ENCODE measurements at places on chromosomes 4 and X.

DNA sequence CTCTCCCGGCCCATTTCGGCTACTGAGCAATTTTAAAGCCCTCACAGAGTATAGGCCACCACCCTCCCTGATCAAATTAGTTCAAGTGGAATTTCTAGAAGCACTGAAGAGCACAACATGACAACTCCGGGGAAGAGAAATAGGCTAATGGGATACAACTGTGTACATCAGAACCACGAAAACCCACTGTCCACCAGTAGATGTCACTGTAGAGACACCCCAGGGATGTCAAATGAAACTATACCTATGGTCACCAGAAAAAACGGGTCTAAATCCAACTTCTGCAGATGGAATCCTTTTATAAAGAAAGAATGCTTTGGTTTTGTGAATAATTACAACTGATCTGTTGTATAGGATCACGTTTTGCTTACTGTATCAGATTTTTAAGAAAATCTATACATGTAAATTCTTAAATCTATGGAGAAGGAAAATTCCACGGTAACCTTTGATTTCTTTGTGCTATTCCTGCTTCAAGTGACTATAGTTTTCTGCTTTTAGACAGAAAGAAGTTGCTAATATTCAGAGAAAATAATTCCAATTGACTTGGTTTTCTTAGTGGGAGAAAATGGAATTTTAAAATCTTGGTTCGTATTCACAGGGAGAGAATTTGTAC lies 29.5 kb upstream of the MAP3K15 start:
- peak; percentile 0 for DNase-seq

- DNase-seq: no peak
These were observed 42.7 kb downstream of the MAML3 start for GRCh38 chr4:140111256-140111655.

GRCh38 chrX:108000751-108001150 lies 18.6 kb upstream of the TEX13B start:
- no peak for DNase-seq

DNA sequence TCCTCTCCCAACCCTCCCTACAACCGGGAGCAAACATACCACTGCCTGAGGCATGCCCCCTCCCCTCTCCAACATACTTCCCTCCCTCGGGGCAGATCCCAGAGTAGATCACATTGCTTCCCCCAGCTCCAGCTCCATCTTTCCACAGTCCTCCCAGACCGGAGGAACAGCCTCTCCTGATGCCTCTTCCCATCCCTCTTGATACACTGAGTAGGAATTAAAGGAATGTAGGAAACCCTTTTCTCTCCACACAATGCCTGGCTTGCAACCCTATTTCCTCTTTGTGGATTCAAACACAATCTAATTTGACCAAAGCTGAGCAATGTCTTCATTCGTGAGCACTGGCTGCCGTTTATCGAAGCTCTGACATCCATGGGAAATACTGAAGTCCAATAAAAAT lies 339.8 kb downstream of the BCOR start:
- no peak for DNase-seq

- DNase-seq: no peak
These were observed 5.3 kb upstream of the MAMLD1 start for GRCh38 chrX:150357790-150358189.

DNA sequence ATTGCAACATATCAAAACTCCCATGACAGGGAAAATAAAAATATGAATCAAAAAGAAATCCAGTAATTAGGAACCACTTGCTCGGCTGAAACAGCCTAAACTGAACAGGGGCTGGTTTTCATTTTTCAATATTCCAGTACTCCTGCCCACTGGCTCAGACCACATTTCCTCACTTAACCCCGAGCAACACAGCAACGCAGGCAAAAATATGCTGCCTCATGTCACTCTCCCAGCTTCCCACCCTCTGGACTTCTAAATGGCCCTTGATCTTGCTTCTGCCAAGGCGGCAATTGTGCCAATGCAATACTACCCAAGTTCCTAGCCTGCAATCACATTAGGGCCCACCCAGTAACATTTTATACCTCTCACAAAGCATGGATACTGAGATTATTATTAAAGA lies 30.6 kb downstream of the USP46 start:
- no peak for DNase-seq

DNA sequence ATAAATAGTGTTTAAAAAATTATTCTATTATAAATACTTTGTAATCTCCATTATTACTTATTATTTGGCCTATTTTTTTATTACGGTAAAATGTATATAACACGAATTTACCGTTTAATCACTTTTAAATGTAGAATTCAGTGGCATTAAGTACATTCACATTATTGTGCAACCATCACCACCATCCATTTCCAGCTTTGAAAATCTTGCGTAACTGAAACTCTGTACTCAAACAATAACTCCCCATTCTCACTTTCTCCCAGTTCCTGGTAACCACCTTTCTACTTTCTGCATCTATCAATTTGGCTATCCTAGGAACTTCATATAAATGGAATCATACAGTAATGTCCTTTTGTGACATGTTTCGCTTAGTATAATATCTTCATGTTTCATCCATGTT lies 45.7 kb downstream of the PASD1 start:
- no peak for DNase-seq

DNA sequence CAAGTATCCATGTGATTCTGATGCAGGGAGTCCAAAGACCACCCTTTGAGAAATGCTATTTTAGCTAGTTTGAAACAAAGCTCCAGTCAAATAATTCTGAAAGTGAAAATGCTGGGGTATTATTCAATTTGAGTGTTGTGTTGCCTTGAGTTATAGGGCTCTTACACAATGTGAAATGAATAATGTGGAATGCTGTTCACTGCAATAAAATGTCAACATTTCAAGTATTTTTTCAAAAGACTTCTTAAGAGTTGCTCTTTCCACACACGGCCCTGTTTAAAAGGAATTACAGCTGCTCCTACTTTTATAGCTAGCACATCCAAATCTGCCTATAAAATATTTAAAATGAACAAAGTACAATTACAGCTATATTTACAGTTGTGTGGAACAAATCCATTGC lies 27.5 kb upstream of the PLS3 start:
- DNase-seq: no peak

DNA sequence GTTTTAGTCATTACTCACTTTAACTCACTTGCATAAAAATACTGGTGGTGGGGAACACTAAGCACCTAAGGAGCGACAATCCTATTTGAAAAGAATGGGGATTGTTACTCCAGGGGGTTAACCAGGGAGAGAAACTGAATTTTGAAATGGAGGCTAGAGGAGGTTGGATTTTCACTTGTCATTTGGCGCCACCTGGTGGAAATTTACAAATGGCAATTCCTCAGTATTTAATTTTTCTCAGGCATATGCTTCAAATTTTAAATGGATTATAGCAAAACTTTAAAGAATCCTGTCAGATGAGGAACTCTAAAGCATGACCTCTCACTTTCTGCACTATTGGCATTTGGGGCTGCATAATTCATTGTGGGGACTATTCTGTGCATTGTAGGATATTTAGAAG lies 2.7 kb upstream of the GEMIN8 start:
- DNase-seq: peak; percentile 1

DNA sequence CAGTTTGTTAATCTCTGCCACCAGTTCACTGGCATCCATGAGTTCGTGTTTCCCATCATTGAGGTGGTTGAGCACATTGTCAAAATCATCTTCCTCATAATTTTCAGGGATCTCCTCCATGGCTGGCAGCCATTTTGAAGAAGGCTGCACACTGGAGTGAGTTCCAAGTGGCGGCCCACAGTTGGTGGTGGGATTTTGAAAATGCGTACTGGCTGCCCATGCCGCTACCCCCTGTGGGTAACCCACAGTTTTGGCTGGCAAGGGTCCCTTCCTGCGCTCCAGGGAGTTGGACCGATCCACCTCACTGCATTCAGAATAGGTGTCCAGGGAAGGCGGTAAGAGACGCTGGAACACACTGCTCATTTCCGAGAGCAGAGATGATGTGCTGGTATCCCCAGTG lies 11.2 kb downstream of the PCDH18 start:
- DNase-seq: no peak

DNA sequence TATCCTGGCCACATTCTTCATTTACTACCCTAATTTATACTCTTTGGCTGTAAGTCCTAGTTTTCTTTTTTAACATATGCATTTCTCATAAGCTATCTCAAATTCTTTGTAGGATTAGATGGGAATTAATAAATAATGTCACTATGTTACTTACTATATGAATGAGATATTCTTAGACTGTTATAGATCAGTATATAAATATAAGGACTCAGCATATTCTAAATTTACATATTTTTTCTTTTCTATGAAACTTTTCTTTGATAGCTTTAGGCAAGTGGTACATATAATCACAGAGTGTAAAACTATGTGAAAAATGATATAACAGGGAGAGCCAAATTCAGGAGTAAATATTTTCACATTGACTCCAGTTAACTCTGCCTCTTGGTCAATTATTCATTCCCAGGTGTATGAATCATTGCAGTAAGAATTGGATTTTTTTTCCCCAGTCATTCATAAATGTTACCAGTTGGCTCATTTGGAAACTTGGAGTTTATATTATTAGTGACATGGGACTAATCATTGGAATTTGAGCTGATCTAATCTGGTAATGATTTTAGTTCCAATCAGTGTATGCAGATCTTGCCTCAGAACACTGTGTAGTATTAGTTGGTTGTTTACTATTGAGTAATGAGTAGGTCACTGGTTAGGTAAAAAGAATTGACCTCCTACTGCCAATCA lies 25.3 kb downstream of the FHIP1A start:
- DNase-seq: no peak

DNA sequence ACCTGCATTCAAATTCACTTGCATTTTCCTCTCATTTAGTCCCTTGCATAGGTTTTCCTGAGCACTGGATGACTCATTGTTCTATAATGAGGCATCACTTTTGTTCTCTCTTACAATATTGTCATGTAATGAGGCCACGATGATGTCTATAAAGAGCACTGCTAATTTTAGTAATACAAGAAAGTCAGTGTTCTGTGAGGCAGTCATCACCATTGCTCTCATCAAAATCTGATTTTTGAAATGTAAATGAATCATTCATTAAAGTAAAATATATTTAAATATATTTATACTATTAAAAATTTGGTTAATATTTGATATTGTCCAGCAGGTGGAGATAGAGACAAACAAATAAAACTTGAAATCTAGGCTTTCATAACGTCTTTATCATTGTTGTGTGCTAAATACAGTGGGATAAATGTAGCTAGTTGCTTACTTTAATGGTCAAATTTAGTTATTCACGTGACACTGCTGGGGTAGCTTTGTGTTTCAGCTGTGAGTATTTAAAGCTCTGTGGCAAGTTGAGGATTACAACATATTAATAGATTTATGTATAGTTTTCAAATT lies 15.4 kb downstream of the HMGB2 start:
- no peak for DNase-seq

DNA sequence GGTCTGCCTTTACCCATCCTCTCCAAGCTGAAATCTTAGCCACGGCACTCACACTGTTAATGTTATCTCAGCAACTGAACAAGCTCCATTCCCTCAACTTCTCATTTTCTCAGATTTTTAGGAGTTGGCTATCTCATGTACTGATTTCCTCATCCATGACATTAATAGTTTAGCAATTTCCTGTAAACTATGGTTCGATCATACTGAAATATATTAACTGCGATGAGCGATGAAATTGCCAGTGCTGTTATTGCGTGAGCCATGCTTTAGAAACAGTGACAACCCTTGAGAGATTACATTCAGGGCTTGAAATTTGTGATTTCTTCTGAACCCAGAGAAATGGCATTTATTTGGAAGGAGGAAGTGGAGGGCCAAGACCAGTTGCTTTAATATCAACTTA lies 223.7 kb downstream of the GPAT3 start:
- DNase-seq: no peak

DNA sequence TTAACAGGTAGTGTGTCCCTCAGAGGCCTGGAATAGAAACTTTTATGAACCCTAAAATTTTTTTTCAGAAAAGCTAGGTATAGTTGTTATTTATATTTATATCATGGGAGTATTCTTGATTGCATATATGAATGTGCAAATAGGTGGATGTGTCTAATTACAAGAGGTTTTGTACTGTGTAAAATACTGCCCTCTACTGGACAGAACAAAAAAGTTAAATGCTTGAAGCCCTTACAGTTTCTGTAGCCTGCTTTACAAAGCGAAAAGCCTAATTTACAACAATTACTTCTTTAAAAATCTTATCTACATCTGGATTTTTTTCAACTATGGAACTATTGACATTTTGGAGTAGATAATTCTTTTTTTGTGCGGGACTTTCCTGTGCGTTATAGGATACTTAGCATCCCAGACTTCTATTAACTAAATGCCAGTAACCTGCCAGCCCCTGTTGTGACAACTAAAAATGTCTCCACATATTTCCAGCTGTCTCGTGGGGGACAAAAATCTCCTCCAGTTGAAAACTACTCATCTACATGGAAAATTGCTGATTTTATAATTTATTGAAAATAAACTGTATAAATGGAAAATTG lies 35.1 kb downstream of the ENPEP start:
- no peak for DNase-seq

- DNase-seq: no peak
These were observed 65.5 kb downstream of the ZNF81 start for GRCh38 chrX:47902161-47902560.

DNA sequence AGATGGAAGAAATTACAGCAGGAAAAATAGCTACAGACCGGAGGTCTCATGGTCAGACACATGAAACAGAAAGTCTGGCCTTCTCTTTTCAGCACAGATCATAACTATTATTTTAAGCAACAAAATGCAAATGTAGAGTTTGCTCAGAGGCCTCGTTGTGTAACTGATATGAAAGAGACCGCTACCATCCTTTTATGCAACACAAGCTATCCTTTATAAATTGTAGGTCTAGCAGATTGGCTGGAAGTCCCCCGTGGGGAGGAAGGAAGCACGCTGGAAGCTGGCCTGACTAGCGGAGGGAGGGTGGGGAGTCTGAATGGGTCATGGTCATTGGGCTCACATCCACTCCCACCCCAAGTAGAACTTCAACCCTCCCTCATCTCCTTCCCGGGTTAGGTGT lies 27.7 kb downstream of the DMP1 start:
- DNase-seq: no peak

DNA sequence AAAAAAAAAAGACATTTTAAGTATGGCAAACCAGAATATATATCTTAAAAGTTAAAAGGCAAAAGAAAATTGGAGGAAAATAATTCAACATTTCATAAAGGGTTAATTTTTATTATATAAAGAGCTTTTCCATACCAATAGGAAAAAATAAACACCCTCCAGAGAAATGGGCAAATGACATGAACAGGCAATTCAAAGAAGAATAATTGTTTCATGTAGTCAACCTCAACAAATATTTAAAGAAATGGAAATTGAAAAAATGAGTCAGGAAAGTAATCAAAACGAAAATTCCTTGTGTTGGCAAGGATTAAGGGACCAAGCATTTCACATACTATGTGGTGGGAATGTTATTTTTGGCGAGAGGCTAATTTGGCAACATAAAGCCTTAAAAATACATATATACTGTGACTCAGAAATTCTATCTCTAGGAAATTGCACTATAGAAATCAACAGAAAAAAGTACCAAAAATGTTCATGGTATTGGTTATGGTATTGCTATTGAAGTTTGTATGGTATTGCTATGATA lies 87.6 kb downstream of the HAUS3 start:
- DNase-seq: no peak

DNA sequence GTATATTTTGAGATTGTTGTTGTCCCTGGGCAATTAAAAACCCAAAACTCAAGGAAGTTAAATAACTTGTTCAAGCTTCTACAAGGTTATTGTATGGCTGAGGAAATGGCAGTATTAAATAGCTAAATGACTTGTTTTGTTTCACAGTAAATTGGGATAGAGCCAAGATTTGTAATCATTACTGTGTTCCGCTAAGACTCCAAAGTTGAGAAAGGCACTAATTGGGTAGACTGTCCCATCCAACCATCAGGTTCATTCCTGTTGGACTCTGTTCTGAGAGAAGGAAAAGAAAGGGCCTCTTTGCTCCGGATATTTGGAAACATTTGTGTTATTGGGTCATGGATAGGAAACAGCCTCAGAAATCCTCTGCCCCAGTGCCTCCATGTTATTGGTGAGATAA lies 82.2 kb downstream of the DCLK2 start:
- DNase-seq: no peak
